OCI-M1 (cell line): ENCODE measurements at places on chromosomes 5 and 9.

DNA sequence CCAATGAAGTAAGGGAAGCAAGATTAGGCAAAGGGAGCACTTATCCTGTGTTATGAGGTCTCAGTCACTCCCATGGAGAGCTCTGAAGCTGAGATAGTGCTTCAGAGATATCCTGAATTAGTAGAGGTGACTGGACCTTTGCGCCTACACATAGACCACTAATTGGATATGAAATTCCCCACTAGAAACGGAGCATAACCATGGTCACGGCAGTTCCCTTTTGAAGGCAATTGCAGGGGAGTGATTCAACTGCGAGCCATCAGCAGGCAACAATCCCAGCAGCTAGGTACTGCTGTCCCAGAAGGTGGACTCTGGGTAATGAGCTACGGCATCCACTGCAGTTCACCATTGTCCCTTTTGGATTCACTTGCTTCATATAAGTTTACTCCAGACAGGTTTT is 267.7 kb upstream of the RASA1 start:
- DNase-seq: no peak

DNA sequence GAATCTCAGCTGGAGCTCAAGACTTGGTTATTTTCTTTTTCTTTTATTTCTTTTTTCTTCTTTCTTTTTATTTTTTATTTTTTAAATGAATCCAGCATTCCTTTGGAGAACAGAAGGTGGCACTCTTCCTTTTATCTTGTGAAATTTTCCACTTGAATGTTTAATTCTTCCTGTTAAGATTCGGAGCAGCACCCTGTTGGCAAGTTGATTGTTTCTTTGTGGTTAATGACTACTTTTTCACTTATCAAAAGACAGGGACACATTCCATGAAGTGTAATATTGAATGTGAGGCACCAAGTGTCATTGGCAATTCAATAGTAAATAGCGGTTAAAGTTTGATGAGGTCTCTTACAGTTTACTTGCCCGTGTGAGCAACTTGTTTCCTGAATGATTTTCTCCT is 240.5 kb upstream of the CHD1 start:
- DNase-seq: peak; percentile 64

DNA sequence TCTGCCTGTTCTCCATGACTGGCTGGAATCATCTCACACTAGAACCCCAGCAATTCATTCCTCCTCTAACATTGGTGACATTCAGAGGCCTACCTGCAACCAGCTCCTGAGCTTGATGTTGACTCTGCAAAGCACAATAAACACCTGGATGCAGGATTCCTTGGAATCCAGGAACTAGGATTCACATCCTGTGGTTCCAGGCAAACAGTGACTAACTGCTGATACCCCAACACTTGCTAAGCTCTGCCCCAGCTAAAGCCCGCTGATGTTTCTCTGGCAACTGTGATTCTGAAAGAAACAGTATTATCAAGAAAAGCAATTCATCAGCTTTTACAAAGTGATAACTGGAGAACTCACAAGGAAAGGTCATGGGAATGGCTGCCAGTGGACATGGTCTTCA is 29.2 kb downstream of the SUSD1 start:
- no peak for DNase-seq

DNA sequence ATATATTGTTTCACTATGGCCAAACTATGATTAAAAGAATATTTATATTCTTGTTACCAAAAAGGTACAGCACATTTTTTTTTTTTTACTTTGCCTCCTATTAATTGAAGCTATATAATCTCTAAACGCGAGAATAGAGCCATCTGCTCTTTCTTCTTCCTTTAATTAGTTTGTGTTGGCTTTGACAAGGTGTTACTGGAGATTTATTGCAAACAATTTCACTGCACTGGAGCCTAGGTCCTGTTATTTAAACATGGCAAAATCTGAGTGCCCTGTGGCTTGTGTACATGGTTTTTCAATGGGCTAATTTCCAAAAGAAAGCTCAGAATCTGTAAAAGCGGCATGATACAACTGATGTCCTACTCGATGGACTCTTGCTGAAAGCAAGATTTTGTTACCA is 40.8 kb upstream of the GABRG2 start:
- no peak for DNase-seq

DNA sequence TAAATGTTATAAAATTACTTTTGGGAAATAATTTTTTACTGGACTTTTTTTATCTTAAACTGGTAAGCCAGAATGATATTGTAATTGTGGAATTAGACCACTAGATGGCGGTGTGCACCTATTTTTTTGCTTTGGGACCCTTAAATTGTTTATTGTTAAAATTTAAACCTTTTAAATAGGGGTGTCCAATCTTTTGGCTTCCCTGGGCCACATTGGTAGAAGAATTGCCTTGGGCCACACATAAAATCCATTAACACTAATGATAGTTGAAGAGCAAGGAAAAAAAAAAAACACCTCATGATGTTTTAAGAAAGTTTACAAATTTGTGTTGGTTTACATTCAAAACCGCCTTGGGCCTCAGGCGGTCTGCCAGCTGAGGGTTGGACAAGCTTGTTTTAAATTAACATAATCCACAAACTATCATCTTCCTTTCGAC is 28.4 kb upstream of the GADD45G start:
- peak; percentile 61 for DNase-seq

GRCh38 chr9:37030611-37030939 is 3.5 kb downstream of the PAX5 start:
- DNase-seq: no peak

DNA sequence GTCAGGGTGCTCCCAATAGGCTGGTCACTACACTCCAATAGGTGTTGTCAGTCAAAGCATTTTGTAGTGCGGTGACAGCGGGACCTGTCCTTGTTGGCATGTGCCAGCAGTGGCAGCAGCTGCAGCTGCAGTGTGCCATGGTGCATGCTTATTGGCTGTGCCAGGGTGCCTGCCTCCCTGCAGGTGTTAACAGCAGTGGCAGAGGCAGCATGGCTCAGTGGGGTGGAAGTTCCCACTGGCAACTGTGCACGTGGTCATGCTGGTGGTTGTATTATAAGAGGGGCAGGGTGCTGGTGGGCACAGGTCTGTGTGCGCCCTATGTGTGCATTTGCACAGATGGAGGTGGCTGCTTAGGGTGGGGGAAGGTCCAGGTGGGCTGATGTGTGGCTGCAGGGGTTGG is 133.7 kb upstream of the EDIL3 start:
- DNase-seq: no peak

DNA sequence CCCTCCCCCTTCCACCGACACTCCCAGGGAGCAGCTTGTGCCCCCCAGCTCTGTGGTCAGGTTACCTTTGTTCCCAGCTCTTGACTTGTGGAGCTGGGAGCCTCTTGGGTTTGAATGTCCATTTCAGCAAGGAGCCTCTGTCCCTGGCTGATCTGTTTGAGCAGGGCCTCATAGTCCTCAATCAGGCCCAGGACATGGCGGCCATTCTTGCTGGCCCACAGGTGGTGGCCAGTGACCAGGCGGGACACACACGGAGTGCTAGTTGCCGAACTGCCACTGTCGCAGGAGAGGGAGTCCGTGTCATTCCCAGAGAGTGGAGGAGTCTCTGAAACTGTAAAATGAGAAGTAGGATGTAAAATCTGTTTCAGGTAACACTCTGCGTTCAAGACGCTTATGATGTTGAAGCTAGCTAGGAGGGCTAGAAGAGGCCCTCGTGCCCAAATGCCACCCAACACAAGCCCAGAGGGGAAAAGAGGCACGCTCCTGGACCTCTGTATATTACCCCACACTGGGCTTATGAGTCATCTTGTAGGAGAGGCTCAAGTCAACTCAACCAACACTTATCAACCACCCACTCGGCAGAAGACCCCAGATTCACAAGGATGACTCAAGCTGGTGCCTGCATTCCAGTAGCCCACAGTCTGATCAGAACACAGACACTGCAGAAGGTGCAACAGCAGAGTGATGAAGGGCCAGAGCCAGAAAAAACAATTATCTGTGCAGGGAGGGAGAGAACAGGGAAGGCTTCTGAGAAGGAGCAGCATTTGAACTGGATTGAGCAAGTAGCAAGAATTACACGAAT is 177.0 kb downstream of the CDK5RAP2 start:
- peak; percentile 78 for DNase-seq

GRCh38 chr5:23448627-23449026 is 58.8 kb upstream of the PRDM9 start:
- DNase-seq: no peak

DNA sequence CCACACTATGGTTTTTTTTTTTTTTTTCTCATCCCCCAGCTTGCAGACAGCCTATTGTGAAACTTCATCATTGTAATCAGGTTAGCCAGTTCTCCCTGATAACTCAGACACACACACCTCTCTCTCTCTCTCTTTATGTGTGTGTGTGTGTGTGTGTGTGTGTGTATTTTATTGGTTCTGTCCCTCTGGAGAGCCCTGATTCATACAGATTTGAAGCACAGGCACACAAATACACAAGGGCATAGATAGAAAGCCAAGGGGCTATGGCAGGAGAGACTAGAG is 20.6 kb upstream of the VCAN start:
- no peak for DNase-seq

GRCh38 chr5:60436518-60436917 is 263.4 kb downstream of the DEPDC1B start:
- no peak for DNase-seq

- no peak for DNase-seq
These were observed 17.1 kb downstream of the TRMO start for GRCh38 chr9:97905228-97905627.

DNA sequence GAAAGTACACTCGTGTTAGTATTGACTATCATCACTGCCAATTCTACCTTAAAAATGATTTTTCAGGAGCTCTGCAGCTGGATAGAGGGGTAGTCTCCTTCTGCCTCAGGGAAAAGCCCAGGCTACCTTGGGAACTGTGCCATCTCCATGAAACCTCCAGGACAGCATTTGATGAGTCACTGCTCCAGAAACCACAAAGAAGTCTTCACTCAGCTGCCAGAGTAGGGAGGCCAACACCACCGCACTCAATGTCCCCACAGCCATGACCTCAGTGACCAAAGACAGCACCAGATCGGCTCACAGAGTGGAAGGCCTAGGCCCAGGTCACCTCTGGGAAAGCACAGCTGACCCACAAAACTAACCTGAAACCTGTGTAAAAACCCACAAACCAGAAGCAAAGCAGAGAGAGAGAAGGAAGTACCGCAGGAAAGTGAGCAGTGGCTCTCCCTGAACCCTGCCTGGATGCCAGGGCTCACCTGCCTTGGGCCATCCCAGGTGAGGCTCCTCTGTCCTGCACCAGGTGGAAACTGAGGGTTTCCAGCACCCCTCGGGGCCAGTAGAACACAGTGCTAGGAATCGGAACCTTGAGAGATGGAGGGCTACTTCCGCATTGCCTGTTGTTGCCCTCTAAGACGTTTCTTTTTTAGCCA is 30.0 kb downstream of the S1PR3 start:
- DNase-seq: no peak

- no peak for DNase-seq
These were observed 669 bp downstream of the IL13 start for GRCh38 chr5:132658381-132659302.

- DNase-seq: no peak
These were observed 49.9 kb upstream of the ERBIN start for GRCh38 chr5:65876496-65876895.

- DNase-seq: no peak
These were observed 1352.0 kb upstream of the NUDT12 start for GRCh38 chr5:104914536-104915070.

DNA sequence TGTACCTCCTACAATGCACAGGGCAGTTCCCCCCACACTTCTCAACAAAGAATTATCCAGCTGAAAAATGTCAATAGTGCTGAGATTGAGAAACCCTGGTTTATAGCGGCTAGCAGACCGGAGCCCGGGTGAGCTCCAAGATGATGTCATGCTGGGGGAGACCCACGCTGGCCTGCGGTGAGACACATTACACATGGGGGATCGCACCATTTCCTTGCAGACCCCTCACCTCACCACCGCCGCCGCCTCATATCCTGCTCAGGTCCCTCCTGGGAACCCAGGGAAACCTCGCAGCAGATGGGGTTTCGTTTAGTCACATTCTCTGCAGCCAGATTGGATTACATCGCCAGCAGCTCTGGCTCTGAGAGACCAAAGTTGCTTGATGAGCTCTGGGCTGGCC is 14.7 kb upstream of the TNC start:
- DNase-seq: no peak

GRCh38 chr9:19137282-19137681 is 10.0 kb upstream of the PLIN2 start:
- DNase-seq: no peak

DNA sequence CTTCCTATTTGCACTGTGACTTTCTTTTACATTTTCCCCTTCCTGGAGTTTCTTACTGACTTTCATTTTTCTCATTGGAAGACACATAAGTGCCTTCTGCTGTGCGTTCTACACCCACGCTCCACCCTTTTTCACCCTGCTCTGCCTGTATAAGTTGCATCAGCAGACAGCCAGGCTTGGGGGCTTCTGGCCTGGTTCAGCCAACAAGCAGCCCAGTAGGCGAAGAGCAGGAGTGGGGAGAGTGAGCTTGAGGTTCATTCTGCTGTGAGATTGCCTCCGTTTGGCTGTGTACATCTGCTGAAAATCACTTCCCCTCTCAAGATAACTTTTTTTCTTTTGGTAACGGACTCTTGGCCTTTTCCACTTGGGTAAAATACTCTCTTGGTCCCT is 38.4 kb downstream of the RASGRF2 start:
- peak; percentile 23 for DNase-seq

DNA sequence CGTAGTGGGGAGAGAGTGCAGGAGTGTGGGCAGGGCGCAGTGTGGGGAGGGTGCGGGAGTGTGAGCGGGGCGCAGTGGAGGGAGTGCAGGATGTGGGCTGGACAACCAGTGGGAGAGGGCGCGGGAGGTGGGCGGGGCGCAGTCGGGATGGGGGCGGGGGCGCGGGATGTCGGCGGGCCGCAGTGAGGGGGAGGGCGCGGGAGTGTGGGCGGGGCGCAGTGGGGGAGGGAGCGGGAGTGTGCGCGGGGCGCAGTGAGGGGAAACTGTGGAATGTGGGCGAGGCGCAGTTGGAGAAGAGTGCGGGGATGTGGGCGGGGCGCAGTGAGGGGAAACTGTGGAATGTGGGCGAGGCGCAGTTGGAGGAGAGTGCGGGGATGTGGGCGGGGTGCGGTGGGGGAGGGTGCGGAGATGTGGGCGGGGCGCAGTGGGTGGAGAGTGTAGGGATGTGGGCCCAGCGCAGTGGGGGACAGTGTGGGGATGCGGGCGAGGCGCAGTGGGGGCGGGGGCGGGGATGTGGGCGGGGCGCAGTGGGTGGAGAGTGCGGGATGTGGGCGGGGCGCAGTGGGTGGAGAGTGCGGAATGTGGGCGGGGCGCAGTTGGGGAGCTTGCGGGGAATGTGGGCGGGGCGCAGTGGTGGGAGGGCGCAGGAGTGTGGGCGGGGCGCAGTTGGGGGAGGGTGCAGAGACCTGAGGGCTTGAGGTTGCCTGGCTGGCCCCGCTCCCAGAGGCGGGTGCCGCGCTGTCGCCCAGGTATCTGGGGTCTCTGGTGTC is at the start of gene NXNL2:
TSS of gene NXNL2 (plus strand) at position 723 of the 770 bp plus-strand sequence. CDS start 257 bp downstream, outside the sequence.
- no peak for DNase-seq

- DNase-seq: no peak
These were observed 13.5 kb upstream of the NDFIP1 start for GRCh38 chr5:142095035-142095434.

- DNase-seq: peak; percentile 49
These were observed 147.6 kb downstream of the GAPVD1 start for GRCh38 chr9:125409217-125409636.
